ENCODE measurements at places on chromosomes 6 and 20.
A peak's percentile ranks its signal among the peaks of the same experiment; 100 is the strongest.

DNA sequence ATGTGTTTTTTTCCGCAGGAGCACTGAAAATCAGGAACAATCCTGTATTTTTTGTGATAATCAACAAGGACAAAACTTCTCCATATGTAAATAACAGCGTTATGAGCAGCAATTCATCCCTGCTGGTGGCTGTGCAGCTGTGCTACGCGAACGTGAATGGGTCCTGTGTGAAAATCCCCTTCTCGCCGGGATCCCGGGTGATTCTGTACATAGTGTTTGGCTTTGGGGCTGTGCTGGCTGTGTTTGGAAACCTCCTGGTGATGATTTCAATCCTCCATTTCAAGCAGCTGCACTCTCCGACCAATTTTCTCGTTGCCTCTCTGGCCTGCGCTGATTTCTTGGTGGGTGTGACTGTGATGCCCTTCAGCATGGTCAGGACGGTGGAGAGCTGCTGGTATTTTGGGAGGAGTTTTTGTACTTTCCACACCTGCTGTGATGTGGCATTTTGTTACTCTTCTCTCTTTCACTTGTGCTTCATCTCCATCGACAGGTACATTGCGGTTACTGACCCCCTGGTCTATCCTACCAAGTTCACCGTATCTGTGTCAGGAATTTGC lies at the start of gene TAAR6:
Gene TAAR6, plus strand, starts transcription at position 102 of the 557 bp plus-strand sequence. Its CDS starts 0 bp downstream, at position 102.
- DNase-seq: no peak

- no peak for DNase-seq
Observed at GRCh38 chr6:69706724-69707123, 90.1 kb downstream of the LMBRD1 start.

- no peak for DNase-seq
Observed at GRCh38 chr20:6053776-6054688, at the start of gene LRRN4. LRRN4 (minus strand) TSS chr20:6054060; CDS start chr20:6052799, 1,261 bp downstream.

GRCh38 chr6:49553384-49553783 lies 2.9 kb downstream of the C6orf141 start:
- DNase-seq: no peak

- peak; percentile 2 for DNase-seq
Observed at GRCh38 chr6:82364087-82365015, 734 bp downstream of the TPBG start.

GRCh38 chr6:107633680-107634323 lies 143.9 kb downstream of the SOBP start:
- DNase-seq: no peak

- DNase-seq: no peak
Observed at GRCh38 chr6:110137924-110138887, 41.3 kb downstream of the WASF1 start.

DNA sequence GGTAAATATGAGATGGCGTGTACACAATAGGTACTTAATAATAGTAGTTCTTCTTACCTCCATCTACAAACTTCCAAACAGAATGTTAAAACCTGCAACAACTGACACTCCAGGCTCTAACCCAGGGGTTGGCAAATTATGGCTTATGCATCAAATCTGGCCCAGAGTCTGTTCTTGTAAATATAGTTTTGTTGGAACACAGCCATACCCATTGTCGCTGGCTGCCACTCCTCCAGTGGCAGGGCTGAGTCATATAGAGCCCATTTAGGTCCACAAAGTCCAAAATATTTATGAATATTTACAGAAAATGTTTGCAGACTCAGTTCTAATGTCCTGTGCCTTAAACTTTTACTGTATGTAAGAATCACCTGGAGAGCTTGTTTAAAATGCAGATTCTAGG lies 69.9 kb upstream of the BTBD3 start:
- no peak for DNase-seq

GRCh38 chr6:109117346-109118035 lies 22.2 kb downstream of the CEP57L1 start:
- peak; percentile 53 for DNase-seq

GRCh38 chr6:45959534-45960145 lies 56.0 kb downstream of the CLIC5 start:
- DNase-seq: no peak

DNA sequence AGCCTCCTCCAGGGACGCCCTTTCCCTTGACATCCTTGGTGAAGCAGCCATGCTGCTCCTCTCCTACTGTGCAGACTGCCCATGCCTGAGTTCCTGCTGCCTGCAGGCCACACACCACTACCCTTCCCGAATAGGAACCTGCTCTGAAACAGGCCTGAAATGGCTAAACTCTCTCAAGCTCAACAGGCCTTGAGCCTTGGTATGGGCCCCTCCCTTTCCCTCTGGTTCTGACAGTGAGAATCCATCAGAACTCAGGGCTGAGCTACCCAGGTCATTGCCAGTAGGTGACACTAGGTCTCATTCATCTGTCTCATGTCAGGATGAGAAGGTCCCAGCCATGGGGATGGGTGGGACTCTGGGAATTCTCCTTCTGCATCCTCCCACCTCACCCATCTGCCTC lies 25.7 kb downstream of the RAET1L start:
- DNase-seq: no peak

- DNase-seq: no peak
Observed at GRCh38 chr6:143180826-143181225, 120.1 kb downstream of the AIG1 start.

GRCh38 chr20:17643531-17644188 lies 38.4 kb downstream of the RRBP1 start:
- DNase-seq: no peak

DNA sequence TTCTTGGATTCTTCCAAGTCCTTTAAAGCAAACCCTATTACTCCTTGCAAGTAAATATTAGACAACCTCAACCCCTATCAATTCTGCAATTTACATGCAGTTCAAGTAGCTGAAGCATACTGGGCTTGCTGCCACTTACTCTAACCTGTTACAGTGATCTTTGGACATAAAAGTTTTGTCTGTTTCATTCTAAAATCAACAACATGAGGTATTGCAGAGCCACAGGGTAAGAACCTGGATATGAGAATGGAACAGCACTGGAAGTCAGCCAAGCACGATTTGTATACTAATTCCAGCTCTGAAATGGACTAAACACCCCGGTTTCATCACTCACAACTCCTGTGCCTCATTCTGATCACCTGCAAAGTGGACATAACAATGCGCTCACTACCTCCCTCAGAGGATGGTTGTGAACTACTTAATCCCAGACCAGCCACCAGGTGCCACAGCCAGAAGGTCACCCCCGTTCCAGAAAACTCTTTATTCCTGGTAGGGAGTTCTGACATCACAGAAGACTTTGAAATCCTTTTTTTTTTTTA lies 270.0 kb downstream of the ADGB start:
- DNase-seq: no peak

DNA sequence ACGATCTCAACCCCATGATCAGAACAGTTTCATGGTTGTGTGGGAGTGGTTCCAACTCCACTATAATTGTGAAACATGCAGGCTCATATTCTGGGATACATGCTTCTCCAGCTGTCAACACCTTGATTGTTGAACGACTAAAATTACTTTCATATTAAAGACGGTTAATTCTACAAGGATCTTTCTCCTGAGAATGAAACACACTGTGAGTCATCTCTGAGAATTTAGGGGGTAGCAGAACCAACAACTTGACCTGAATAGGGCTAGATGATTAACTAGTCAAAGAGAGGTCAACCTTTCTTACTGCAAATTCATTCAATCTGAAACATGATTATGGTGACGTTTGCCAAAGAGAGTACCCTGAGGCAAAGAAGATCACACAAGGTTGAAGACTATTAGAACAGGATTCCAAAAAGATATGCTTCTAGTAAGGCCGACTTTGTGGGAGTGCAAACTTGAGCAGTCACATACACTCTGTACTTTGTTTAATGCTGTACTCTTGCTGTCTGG lies 175.2 kb upstream of the CITED2 start:
- DNase-seq: no peak

GRCh38 chr20:43408848-43409576 lies 48.7 kb upstream of the SRSF6 start:
- DNase-seq: peak; percentile 22

- DNase-seq: no peak
Observed at GRCh38 chr6:133985970-133986369, 32.9 kb downstream of the TBPL1 start.

GRCh38 chr6:165663736-165664558 lies 906 bp upstream of the PDE10A start:
- no peak for DNase-seq

GRCh38 chr20:46302106-46302505 lies 6.2 kb downstream of the CDH22 start:
- no peak for DNase-seq

GRCh38 chr6:167094436-167094819 lies 28.5 kb upstream of the CCR6 start:
- DNase-seq: no peak

DNA sequence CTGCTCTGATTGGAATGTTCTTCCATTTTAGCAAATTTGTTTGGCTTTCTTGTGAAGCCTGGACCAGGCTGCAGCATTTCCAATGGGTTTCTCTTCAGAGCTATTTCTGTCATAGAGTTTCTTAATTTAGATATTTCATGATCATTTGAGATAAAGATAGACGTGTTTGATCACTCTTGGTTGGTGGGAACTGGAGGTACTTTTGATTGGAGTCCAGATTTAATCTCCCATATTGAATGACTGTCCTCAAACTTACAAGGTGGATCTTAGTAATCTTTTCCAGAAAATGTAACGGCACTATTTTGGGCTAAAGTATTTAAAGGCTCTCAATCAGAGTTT lies 29.2 kb downstream of the RNF144B start:
- no peak for DNase-seq

DNA sequence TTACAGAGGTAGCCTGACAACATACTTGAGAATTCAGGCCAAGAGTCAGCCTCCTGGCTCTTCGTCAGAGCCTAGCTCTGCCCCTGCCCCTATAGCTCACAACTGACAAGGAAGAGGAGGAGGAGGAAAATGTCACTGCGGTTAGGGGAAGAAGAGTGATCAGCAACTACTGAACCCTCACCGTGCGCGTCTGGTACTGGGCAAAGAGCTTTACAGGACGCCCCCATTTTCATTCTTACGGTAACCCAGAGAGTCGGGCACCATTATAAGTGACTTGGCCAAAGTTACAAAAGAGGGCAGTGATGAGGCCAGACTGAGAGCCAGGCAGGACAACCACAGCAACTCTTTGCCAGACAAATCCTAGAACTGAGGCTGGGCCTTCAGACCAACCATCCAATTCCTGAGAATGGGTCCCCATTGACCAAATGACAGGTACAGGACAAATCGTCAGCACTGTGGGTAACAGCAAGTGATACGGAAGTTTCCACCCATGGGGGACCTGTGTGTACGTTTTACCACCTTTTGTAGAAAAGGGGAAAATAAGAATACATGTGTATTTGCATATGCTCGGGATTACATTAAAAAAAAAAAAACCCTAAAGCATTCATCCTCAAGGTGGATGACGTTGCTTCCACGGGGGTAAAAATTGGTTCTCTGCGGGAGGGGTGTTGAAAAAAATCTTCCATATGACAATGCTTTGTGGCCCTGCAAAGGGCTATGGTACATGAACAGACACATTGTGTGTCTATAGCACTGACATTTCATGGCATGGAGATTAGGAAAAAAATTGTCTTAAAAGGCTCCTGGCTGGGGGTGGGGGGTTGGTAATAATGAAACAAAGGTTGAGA lies 118.0 kb downstream of the NFATC2 start:
- DNase-seq: no peak

All from inflammatory macrophage (primary cell).